ENCODE measurements at places on chromosomes 12 and 14. TPM values are rescaled to one million over a fixed set of nuclear protein-coding genes. Genes with fewer than 3 reads are reported as not detected.
A peak's percentile ranks its signal among the peaks of the same experiment; 100 is the strongest.

The POU6F1 gene
- polyA plus RNA-seq: 6.8 TPM

- DNase-seq: no peak
These were observed 14.7 kb downstream of the PTPRO start for GRCh38 chr12:15336768-15337553.

GRCh38 chr14:100246809-100247428 is 8.0 kb downstream of the YY1 start:
- DNase-seq: peak; percentile 71

DNA sequence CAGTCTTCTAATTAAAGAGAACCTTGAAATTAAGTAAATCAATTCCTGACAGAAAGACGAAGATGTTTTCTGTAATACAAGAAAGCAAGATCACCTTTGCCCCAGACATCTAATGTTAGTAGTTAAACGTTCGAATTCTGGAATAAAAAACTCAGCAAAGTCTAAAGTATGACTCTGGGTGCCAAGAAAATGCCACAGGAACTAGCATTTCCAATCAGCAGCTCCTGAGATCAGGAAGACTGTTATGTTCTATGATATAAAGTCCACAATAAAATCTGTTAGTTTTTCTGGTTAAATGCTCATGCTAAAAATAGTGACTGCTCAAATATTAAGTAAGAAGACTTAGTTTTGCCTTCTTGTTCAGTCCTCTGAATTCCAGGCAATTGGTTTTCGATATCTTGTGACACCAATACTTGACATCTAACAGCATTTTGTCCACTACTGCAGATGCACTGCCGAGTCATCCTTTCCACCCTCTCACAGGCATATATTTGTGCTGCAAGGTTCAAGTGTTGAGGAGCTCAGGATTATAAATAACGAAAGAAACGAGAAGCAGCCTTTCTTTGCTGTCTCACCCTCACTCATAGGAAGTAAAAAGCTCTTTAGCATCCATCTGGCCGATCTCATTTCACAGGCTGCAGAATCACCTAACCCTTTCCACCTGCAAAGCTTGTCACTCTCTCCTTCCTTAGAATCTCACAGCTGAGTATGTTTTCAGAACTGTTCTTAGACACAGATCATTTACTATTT is 32.0 kb downstream of the SSH1 start:
- DNase-seq: no peak

GRCh38 chr12:95204141-95204866 is 13.0 kb downstream of the FGD6 start:
- DNase-seq: peak; percentile 99

DNA sequence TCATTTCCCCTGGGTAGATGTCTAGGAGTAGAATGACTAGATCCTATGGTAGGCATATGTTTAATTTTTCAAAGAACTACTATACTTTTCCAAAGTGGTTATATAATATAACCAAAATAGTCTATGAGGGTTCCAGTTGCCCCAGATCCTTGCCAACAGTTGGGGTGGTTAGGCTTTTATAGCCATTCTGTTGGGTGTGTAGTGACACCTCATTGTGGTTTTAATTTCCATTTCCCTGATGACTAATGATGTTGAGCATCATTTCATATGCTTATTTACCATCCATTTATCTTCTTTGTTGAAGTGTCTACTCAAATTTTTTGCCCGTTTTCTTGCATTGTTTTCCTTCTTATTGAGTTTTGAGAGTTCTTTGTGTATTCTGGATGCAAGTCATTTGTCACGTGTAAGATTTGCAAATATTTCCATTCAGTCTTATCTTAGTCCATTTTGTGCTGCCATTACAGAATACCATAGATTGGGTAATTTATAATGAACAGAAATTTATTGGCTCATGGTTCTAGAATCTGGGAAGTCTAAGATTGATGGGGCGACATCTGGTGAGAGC is 4.7 kb downstream of the SYNE2 start:
- DNase-seq: no peak

The GLT8D2 gene
- 15.2 TPM for polyA plus RNA-seq

The RNASE1 gene
- polyA plus RNA-seq: 107 TPM

The VRTN gene
- 0.69 TPM for polyA plus RNA-seq

- no peak for DNase-seq
These were observed 153.4 kb upstream of the PELI2 start for GRCh38 chr14:55964821-55965220.

DNA sequence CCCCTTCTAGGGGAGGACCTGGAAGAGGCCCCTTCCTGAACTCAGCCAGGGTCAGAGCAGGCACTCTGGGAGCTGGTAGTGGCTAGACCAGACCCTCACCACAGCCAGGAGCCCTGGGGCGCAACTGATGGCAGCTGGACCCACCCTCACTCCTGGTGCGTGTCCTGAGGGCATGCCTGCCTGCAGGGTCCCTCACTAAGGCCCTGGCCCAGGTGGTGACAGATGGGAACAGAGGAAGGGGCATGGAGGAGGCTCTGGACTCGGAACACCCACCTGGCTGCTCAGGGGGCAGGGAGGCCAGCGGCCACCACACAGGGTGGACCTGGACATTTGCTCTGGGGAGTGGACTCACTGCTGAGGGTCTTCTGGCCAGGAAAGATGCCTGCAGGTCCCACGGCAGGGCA is 342.2 kb upstream of the SFSWAP start:
- DNase-seq: no peak

GRCh38 chr12:27437839-27438238 is 8.7 kb upstream of the SMCO2 start:
- no peak for DNase-seq

GRCh38 chr12:58148405-58148804 is 207.0 kb downstream of the ATP23 start:
- no peak for DNase-seq

DNA sequence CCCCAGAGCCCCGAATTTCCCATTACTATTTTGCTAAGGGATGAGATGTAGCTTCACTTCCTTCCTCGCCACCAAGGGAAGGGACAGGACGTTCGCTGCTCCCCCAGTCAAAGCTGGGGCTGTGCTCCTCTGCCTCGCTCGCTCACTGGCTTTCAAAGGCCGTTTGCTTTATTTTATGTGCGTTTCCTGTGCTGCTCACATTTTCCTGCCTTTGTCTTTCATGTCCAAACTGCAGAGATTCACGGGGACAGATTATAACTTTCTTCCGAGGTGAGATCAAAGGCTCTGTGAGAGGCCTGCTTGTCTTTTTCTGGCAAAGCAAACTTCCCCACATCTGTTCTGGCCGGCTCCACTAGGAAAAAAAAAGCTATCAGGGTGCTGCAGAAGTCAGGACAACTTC is 76.0 kb upstream of the FZD10 start:
- peak; percentile 16 for DNase-seq

GRCh38 chr12:123269395-123269892 is 2.2 kb downstream of the CDK2AP1 start:
- DNase-seq: peak; percentile 57

DNA sequence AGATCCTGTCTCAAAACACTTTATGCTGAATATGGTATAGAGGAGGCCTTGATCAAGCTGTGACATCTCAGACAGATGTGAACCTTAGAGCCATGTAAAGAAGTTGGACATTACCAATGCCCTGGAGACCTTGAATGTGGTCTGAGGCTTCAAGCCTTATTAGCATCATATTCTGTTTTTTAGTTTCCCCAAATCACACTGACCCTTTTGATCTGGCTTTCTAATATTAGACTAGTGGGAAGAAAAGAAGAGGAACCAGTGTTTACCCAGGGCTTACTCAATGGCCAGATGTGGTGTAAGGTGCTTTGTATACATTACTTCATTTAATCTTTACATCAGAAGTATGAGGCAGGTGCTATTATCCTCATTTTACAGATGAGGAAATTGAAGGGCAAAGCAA is 10.6 kb upstream of the TBPL2 start:
- no peak for DNase-seq

- no peak for DNase-seq
These were observed 33.3 kb downstream of the DICER1 start for GRCh38 chr14:95123891-95124579.

DNA sequence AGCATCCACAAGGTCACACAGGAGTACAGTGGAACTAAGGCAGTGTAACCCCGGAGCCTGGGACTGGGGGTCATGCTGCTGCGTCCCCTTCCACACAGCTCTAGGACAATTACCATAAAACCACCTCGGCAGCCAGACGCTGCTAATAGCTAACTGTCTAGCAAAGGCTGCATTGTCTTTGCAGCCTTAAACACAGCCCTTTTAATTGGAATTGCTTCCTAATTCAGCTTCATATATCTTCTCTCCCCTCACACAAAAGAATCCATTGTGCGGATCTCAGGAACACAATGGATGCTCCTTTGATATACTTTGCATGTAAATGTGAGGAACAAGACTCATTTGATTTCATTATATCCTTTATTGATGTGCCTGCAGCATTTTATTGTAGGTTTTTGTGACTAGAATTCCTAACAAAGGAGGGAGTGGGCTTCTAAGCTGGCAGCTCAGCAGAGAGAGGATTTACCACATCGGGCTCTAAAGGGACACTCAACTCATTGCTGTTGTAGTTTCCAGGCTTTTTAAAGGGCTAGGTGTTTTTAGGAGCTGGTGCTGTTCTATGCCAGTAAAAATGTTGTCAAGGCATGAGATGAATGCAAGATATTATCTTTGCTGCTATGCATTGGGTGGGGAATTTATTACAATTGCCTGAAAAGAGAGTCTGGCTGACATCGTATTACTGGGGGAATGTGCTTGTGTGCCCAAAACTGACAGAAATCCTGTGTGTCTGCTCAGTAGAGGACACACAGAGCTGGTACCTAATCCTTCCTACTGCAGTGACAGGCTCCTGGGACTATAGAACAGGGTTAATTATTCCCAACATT is 30.4 kb upstream of the DACT1 start:
- DNase-seq: no peak

DNA sequence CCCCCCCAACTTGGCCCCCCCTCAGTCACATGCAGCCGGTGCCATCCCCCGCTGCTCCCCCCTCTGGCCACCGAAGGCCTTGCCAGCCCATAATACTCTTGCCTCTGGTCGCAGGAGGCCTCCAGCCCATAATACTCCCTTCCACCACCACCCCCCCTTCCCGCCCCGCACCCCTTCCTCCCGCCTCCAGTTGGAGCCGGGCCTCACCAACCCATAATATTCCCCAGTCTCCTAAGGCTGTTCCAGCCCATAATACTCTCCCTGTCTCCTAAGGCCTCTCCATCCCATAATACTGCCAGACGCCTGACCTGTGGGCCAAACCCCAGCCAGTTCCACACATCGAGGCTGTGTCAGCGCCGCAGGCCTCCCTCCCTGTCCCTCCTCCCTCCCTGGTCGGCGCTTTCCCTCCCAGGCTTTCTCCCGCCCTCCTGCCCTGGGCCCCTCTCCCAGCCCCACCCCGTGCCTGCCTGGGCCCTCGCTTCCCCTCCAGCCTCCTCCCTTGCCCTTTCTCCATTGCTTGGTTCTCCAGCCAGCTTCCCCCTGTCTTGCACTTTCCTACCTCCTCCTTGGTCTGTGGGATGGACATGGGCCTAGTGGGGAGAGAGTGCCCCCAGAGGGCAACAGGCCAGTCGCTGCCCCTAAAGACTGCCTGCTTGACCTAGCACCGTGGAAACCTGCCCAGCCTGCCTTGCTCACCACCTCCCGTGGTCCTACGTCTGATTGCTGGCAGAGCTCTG is 6.8 kb upstream of the CHD4 start:
- DNase-seq: peak; percentile 98

DNA sequence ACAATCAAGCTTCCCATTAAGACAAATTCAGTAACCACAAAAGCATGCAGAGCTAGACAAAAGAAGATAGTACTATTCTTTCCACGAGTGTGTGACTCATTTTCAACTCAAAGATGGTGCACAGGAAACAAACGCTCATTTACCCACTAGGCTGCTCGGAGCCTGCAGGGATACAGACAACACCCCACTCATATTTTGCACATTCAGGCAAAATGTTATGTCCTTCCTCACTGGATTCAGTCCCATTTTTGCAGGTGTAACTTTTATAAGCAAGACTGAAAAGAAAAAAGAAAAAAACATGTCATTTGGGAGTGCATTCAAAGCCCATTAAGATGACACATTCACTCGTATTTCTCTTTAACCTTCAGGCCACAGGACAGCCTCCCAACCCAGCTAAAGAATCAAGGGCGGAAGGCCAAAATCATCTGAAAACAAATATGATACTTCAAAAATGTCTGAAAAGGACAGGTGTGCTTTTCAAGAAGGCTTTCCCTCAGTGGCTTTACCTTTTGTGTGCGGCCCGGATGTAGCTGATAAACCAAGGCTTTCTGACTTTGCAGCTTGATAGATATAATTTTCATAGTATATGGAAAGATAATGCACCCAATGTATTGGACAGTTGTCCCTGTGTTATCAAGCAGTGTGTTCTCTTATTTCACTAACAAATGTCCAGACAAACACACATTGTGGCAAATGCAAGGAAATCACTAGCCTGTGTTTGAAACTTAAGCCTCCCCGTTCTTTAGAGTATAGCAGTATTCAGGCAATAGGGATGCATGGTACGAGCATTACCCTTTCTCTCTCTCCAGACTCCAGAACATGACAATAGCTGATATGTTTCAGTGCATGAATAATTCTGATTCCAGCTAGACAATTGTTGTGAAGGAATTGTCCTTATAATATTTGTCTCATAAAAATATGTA is 147.8 kb upstream of the KRR1 start:
- no peak for DNase-seq

GRCh38 chr12:127487031-127487430 is 779.9 kb upstream of the TMEM132C start:
- DNase-seq: no peak

GRCh38 chr14:68526512-68527091 is 266.3 kb downstream of the ZFP36L1 start:
- DNase-seq: no peak

GRCh38 chr12:76259106-76259505 is 89.1 kb downstream of the BBS10 start:
- no peak for DNase-seq

DNA sequence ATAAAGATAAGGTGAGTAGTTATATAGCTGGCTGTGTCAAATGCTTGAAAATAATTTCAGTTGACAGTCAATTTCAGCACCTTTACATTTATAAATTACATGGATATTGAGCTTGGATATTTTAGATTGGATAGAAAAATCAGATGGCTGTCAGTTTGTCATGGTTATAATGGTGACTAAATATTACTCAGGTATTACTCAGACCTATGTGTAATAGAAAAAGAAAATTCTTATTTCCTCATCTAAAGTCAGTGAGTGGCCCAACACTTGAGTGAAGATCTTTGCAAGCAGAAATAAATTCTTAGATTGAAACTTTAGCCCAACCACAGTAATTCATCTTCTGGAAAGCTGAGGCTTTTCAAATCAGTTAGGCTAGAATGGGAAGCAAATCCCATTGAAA is 354.4 kb downstream of the NAV3 start:
- no peak for DNase-seq

- DNase-seq: peak; percentile 73
These were observed 31.3 kb downstream of the ACTN1 start for GRCh38 chr14:68947802-68948201.

The RPL10L gene
- polyA plus RNA-seq: 0.70 TPM

DNA sequence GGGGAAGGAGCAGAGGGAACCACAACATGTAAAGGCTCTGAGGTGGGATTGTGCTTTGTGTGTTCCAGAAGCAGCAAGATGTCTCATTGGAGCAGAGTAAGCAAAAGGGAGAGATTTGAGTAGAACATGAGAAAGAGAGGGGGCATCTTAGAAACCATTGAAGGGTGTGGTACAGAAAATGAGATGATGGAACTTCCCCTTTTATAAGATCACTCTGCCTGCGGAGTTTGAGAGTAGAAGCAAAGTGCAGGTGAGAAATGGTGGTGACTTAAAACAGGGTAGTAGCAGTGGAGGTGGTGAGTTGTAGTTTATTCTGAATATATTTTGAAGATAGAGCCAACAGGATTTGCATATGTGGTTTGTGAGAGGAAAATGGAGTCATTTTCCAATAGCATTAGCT is 56.0 kb downstream of the FBXO34 start:
- DNase-seq: no peak

Measured in large intestine (tissue), 12 donors.